ENCODE measurements at places on chromosomes 6 and 20. TPM values are rescaled to one million over a fixed set of nuclear protein-coding genes. Genes with fewer than 3 reads are reported as not detected.

DNA sequence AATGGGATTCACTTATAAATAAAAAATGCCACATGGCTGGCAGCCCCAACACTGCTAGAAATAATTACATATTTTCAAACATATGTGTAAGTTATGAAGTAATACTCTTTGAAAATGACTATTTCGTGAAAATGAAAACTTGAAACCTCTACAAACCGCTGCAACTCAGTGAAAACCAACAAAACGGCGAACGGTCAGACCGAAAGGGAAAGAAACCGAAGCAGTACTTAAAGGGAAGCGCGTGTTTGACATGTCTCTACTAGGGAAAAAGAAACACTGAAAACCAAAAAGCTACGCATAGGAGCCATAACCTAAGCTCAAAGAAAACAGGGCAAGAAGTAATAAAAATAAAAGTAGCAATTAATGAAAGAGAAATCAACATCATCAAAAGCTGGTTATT, 121.0 kb upstream of the GGTLC1 start:
- DNase-seq = no peak

GRCh38 chr20:23459461-23460150, 6.9 kb upstream of the CST11 start:
- DNase-seq = no peak

DNA sequence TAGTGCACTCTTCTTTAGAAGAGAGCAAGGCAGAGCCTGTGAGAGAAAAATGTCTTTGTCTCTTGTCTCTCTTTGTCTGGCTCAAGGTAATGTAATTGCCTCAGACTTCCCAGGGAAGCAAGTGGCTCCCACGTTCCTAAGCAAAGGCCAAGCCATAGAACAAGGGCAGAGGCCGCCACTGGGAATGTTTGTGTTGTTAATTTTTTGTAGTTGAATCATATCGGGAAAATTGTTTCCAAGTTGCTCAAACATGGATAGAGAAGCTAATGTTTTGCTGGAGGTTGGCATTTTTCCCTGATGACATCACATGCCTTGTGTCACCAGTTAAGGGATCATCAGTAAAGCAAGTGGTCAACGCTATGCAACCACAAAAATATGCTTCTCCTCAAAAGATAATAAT, 211.5 kb upstream of the FOXA2 start:
- DNase-seq = no peak

- no peak for DNase-seq
Observed at GRCh38 chr20:49649672-49650071, 64.0 kb downstream of the B4GALT5 start.

DNA sequence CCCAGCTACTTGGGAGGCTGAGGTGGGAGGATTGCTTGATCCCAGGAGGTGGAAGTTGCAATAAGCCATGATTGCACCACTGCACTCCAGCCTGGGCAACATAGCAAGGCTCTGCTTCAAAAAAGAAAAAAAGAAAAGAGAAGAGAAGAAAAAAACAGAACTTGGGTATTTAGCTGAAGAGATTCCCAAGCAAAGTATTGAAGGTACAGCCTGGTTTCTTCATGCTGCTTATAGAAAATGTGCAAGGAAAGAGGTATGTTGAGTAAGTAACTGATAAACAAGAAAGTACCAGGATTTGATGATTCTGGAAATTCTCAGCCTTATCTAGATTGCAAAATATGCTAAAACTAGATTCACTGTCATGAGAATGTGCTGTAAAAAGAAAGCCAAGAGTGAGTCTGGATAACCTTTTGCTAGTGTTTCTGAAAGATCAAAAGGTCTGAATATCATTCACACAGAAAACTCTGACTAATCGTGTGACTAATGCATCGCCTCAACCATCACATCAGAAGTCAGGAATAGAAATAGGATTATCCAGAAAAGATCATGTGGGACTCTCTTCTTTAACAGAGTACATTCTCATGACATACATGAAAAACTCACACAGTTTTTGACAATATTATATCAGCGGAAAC, 32.4 kb upstream of the NOP56 start:
- no peak for DNase-seq

- DNase-seq = no peak
Observed at GRCh38 chr20:59667131-59667530, 62.8 kb downstream of the PHACTR3 start.

DNA sequence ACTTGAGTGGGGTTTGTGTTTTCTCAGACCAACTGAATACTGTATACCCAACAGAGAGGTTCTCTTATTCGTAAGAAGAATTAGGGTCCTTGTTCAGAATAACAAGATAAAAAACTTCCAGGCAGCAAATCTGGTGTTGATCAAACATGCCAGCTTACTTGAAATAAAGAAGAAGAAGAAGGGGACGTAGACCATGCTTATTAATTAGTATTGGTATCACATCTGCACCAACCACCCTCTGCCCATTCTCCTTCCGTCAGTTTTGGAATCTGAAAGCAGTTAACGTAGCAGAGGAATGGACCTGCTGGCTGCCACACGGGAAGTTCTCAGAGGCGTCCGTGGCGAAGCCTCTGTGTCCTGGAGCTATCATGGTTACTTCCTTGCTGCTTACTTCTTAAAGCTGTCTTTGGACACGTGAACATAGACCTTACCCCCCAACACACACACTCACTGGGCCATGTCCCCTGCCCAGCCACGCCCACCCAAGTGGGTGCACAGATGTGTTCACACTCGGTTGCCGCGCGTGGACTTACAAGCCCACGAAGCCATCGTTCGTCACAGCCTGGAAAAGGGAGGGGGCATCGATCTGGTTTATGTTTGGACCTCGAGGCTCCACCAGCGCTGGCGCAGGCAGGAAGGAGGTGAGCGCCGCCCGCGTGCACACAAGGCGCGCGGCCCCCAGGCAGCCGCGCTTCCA, 4.1 kb upstream of the DLL1 start:
- no peak for DNase-seq

DNA sequence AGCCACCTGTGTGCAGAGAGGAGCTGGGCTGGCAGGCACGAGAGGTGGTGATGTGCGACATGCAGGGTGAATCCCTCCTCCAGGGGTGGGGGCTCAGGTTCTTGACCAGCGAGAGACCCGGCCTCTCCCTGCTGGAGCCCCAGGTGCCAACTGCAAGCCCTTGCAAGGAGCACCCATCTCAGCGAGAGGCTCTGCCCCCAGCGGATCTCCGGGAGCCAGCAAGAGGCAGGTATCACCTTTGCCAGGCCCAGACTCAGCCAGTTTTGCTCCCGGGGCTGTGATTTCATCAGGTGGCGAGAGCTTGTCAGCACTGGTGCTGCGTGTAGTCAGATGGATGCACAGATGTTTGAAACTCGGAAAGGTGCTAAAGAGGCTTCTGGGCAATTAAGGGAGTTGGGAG, 87.7 kb downstream of the TFAP2C start:
- DNase-seq = no peak

GRCh38 chr6:81821449-81821848, 69.0 kb upstream of the TENT5A start:
- no peak for DNase-seq

DNA sequence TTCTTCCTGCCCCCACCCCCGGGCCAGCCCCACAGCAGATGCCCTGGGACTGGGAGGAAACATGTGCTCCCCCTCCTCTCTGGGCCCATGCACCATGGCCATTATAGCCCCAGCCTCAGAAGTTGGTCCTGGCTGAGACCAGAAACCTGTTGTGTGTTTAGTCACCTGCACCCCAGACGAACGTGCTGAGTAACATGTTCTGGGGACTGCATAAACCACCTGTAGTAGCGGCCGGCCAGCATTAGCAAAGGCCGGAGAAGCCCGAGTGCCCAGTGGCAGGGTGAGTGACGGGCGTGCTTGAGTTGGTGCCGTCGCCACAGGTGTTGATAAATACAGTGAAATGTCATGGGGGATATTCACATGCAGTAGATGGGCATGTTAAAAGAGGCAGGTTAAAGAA, 73.9 kb downstream of the TCP11 start:
- DNase-seq = no peak

DNA sequence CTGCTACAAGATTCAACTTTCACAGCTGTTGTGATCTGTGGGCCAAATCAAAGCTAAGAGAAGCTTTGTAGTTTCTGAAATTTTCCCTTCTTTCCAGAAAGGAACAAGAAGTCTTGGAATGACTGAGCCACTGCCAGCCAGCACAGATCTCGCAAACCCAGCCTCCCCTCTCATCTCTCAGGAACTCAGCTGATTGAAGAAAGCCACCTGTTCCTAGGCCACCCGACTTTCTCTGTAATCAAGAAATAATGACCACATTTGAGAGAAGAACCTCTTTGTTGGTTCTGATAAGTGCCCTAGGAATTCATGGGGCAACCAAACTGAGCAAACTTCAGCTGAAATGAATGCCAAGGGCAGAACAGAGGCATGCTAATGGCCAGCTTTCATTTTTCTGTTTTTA, 61.7 kb downstream of the HDGFL1 start:
- no peak for DNase-seq

DNA sequence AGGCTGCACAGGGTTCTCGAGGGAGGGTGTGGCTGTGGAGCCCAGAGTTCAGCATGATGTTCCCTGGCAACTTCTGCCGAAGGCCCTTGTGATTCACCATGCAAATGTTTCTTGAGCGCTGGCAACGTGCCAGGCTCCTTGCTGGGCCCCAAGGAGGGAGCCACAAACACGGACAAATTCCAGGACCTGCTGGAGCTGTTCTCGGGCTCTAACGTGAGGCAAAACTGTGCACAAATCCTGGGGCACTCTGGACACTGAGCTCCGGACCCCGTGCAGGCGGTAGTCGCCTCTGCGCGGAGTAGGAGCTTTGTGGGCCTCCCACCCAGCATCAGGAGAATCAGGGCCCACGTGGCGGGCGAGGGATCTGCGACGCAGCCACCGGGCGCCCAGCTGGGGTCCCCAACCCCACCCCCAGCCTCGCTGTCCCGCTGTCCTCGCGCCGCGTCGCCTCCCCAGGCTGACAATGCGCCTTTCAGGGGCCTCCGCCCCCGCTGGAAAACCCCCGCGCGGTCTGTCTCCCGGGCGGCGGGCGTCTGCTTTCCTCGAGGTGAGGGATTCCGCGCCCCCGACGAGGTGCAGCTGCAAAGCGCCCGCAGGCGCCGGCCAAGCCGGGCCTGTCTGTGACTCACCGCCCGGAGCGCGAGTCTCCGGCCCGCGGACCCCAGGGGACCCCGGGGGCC, 31.7 kb upstream of the SCUBE3 start:
- DNase-seq = peak; percentile 29

DNA sequence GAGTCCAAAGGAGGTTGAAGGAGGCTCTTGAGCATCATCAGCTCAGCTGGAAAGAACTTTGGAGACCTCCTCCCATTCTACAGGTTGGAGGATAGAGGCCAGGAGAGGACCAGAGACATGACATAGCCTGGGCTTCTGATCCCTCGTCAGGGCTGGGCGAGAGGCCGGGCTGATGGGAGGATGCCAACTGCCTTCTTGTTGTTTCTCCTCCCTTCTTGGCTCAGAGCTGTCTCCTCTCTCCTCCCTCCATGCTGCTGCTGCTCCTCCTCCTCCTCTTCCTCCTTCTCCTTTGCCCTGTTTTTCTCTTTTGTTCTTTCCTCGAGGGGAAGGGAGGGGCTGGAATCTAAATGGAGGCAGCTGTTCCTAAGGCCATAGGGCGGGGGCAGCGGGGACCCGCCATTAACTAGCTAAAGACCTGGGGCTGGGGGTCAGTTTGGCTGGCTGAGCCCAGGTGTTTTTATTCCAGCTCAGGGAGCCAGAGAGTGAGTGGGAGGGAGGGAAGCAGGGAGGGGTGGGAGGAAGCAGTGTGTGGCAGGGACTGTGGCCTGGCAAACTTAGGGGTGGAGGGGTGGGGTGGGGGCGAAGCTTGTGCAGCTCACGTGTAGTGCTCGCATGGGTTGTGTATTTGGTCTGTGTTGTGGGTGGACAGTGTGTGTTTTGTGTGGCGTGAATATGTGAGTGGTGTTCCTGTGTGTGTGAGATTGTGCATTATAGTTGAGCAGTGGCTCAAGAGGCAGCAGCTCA, 84.8 kb downstream of the CD40 start:
- no peak for DNase-seq

DNA sequence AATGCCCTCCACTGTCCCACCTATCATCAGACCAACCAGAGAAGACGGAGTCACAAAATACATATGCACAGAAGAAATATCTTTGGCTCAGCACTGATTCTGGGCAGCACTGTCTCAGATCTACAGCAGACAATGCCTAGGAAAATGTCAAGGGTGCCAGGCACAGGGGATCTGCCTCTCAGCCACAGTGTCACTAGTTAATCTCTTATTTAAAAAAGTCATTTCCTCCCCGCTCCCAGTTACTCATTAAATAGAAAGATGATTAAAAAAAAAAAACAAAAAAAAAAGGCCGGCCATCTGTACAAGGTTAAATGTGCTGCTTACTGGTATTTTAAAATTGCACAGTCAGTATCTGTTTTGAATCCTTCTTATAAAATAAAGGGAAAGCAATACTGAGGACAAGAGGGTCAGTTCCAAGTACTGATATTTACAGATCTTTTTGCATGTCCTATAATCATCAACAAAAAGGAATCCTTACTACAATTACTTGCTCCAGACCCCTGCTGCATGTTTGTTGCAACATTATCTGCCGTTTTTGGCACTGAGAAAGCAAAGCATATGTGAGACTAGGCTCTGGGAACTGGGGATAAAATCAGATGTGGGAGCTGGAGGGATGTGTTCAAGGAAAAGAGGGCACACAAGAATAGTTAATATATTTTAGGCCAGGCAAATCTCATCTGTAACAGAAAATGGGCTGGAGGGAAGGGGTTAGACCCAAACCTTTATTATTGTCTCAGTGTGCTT, 299.3 kb downstream of the KIF16B start:
- DNase-seq = no peak

- peak; percentile 63 for DNase-seq
Observed at GRCh38 chr6:113856625-113857555, at the start of gene MARCKS. Gene MARCKS, plus strand, starts transcription at chr6:113857345. Its CDS starts 401 bp downstream, at chr6:113857746.

GRCh38 chr6:142966294-142966693, 21.3 kb upstream of the HIVEP2 start:
- DNase-seq = no peak

DNA sequence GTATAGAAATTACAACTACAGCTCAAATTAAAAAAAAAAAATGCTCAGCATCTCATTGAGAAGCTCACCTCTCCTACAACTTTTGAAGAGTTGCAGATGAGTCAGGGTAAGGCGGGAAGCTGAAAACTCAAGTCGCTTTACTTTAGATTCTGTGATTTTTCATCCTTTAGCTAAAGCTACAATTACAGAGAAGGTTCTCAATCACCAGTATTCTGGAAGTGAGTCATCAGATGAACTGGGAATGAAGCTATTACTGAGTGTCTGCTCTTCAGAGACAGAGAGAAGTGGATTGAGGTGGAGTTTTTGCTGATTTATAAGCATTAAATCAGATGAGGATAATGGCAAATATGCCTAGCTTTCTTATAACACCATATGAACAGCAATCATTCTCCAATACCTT, 91.9 kb downstream of the TFAP2A start:
- DNase-seq = no peak

- no peak for DNase-seq
Observed at GRCh38 chr6:22108199-22108598, 188.6 kb downstream of the PRL start.

Gene SLC9A8
- total RNA-seq = 9.9 TPM

Gene CST7
- total RNA-seq = 41.5 TPM

Gene FAM162B
- not detected for total RNA-seq

Gene COL21A1
- not detected for total RNA-seq

Gene TFAP2D
- total RNA-seq = not detected

Gene SYNDIG1
- not detected for total RNA-seq
